IPS-NIHi11 (cell line): ENCODE measurements at places on chromosomes 3 and 15.
A peak's percentile ranks its signal among the peaks of the same experiment; 100 is the strongest.

- no peak for DNase-seq
Measured at GRCh38 chr3:37963016-37963415, 27.6 kb upstream of the VILL start.

DNA sequence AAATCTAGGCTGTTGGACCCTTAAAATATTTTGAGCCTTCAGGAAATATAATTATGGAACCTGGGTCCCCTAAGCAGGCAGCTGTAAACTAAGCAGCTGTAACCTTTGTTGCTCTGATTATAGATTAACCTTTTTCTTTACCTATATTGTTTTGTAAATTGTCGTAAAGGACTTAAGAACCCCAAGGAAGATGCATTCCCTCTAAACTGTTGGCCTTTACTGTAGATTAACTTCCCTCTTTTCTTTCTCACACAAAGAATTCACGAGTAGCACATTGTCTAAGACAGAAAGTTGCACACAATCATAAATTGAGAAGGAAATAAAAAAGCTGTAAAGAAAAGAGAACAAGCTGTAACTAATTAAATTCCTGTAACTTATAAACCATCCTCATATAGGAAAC, 877.3 kb downstream of the ROBO2 start:
- DNase-seq, result no peak

DNA sequence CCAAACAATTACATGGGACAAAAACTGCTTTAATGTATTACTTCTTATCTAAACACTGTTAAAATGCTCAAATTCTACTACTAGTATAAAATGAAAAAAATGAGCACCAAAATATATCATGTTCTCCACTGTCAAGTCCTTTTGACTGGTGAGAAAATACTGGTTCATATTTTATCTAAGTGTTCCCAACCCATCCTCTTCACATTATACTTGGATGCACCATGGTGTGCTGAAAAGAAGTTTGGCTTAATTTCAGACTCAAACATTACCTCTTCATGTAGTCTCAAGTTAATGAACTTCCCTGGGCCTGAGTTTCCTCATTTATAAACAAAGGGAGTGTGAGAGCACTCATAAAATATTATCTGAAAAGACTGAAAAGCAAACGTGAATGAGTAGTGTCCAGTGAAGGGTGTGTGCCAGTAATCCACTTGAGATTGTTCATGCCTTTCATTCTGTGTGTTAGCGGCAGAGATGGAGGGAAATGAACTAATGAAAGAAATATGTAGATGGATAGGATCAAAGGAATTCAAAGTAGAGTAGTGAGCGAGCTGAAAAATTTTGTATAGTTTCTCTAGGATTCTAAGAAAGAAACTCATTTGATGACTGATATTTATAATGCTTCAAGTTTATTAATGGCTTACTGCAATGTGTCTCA, 263.2 kb downstream of the NLGN1 start:
- DNase-seq, result no peak

DNA sequence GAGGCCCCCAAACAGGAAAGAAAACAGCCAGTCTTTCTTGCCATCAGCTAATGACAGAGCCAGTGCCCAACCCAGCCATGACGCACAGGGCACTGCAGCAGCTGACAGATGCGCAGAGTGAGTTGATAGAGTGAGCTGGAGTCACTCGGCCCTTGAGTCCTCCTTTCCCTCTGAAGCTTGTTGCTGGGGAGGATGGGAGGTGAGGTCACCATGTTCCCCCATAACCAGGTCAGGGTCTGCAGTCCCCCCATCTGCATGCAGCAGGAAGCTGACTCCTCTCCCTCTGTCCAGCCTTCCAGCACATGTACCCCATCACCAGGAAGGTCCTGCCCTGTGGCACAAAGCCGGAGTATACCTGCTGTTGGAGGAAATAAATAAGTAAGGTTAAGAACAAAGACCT, 174.6 kb downstream of the ABHD5 start:
- DNase-seq, result no peak

DNA sequence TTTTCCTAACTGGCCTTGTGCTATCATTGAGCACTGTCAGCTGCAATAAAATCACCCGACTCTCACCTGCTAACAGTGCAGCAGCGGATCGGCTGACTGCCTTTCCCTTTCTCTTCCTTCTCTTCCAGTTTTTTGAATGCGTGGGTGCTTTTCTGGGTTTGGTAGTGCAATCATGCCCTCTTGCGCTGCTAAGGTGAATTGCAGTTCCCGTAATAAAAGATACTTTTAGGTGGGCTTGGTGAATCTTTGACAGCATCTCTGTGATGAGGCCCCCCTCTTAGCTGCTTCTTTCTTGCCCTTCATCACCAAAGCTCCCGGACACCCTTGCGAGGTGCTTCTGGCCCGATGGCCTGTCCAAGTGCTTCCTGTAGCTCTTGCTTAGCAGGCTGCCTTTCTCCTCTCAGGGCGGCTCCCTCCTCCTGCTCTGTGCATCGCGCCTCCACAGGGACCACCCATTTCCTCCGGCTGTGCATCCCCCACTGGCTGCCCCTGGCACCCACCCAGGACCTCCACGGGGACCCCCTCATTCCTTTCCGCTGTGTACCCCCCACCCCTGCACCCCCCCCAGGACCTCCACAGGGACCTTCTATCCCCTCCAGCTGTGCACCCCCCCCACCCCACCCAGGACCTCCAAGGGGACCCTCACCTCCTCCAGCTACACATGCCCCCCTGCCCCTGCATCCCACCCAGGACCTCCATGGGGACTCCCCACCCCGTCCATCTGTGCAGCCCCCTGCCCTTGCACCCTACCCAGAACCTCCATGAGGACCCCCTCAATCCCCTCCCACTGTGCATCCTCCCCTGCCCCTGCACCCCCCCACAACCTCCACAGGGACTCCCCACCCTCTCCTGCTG, 50.8 kb upstream of the RPL32 start:
- DNase-seq, result peak; percentile 70
